COR-L47 (cell line): ENCODE measurements at places on chromosomes 3 and 15.
A peak's percentile ranks its signal among the peaks of the same experiment; 100 is the strongest.

GRCh38 chr15:64315216-64315615 lies 40.8 kb downstream of the CSNK1G1 start:
- DNase-seq, result no peak

DNA sequence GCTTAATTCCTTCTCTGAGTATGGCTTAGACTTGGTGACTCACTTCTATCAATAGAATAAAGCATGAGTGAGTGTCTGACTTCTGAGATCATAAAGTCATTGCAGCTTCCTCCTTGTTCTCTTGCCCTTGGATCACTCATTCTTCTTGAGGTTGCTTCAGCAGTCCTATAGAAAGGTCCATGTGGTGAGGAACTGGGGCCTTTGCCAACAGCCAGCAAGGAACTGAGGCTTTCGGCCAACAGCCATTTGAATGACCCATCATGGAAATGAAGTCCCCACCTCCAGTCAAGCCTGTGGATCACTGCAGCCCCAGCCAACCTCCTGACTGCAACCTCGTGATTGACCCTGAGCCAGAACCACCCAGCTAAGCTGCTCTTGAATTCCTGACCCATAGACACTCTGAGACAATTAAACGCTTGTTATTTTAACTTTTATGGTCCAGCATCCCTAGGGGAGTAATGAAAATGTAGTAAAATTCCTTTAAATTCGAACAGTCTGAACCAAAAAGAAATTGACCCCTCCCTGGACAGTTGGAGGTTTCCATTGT lies 84.5 kb downstream of the WDR76 start:
- no peak for DNase-seq

DNA sequence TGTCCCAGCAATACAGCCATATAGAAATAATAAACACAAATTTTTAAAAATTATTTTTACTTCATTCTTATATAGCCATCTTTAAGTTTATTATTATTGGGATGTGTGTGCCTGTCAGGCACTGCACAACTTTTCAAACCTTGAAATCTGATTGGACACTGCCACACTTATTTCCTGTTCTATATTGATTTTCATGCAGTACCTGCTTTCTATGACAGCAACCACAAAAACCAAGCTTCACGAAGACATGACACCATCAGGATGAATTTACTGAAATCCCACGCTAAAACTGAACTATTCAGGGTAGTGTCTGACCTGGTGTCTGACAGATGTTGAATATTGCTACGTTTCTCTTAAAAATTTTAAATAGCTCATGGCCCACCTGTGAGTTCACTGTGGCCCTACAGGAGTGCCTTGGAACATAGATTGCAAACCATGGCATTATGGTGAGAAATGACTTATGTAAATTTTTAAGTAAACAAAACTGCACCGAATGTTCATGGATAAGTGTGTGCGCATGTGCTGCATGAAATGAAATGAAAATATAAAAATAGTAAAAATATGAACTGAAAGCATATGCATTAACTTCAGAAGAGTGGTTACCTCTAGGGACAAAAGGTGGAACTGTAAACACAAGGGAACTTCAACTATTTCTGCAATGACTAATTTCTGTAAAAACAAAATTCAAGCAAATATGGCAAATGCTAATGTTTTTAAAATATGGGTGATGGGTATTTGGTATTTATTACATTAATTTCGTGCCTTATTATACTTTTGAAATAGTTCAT lies 152.3 kb downstream of the ZBTB20 start:
- DNase-seq, result no peak

DNA sequence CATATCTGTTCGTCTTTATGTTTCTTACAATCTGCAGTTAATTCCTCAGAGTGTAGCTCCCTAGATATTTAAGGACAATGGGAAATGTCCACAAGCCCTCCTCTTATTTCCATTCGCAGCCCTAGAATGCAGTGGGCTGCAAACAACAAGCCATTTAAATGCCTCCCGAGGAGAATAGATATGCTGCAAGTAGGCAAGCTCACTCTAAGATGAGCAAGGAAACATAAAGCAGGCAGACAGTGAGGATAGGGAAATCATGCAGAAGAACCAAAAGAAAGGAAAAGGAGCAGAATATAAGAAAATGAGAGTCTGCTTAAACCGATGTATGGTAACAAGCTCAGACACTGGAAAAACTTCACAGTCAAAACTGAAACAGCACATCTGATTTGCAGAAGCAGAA lies 561.9 kb downstream of the GBE1 start:
- no peak for DNase-seq

- DNase-seq, result no peak
Observed at GRCh38 chr15:31461375-31461774, 134.7 kb downstream of the KLF13 start.

GRCh38 chr3:41031401-41031800 lies 167.9 kb upstream of the CTNNB1 start:
- no peak for DNase-seq

DNA sequence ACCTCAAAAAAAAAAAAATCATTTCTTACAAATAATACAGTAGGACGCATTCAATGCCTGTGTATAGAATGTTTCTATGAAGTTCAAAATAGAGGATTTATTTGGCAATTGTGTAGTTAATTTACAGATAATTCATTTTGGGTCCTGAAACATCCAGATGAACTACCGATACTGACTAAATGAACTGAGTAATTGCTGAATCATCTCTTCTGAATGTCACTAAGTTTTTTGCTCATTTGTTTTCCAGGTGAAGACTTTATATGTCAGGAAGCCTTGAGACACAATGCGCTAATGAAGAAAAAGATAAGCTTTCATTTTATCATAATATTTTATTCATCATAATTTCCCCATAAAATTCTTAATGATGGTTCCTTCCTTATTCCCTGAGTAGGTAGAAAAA lies 39.7 kb downstream of the PCOLCE2 start:
- DNase-seq, result no peak

- no peak for DNase-seq
Observed at GRCh38 chr3:153061938-153062528, 100.0 kb upstream of the RAP2B start.

DNA sequence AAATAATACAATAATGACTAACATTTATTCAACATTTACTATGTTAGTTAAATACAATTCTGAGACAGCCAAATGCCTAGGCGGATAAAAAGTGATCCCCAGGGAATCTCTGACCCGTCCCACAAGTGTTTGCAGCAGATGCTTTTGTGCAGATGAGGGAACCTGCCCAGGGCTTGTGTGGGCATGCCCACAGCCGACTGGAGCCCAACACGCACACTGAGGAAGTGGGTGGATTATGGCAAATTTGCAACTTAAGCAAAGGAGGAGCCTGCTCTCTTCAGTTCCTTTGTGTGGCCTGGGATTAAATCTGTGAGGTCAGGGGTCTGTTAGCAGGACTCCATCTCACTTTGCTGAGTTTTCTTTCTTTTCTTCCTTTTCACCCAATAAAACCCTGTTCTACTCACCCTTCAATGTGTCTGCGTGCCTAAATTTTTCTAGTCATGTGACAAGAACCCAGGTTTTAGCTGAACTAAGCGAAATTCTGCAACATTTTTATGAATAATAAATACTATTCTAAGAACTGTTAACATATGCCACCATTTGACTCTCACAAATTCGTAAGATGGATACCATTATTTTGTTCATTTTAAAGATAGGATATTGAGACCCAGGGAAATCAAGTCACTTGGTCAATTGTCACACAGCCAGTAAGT lies 13.9 kb upstream of the RTP1 start:
- DNase-seq, result no peak

DNA sequence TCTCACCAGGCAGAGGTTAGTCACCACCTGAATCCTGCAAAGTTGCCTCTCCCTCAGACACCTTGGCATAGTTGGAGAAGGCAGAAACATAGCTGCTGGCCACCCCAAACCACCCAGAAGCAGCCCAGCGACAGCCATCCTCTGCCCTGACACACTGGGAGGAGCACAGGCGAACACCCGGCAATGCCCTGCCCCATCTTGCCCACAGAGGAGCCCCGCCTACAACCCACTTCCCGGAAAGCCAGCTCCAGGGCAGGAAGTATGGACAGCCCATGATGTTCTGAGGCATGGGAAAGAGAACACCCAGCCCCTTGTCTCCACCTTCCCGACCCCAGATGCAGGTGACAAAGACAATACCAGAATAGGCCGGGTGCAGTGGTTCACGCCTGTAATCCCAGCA lies 12.6 kb upstream of the SHISA5 start:
- DNase-seq, result no peak

- DNase-seq, result no peak
Observed at GRCh38 chr3:33364531-33365128, 75.6 kb downstream of the UBP1 start.

GRCh38 chr3:101828691-101829436 lies 20.4 kb upstream of the NFKBIZ start:
- DNase-seq, result peak; percentile 5

- no peak for DNase-seq
Observed at GRCh38 chr3:190588570-190588969, 74.7 kb downstream of the IL1RAP start.

DNA sequence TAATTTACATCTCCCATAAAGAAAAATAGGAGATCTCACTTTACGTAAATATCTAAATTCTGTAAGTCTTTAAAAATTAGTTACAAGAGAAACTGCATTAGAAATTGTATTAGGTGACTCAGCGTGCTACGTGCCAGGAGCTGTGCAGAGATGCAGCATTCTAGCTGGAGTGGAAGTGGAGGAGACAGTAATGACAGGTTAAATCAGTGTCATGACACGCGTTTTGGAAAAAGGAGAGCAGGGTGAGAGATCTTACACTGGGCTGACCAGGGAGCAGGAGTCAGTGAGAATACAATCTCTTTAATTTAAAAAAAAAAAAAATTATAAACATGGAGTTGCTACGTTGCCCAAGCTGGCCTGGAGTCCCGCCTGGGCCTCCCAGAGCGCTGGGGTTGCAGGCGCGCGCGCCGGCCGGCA lies 635 bp downstream of the TUBGCP5 start:
- peak; percentile 17 for DNase-seq

- DNase-seq, result no peak
Observed at GRCh38 chr3:149582395-149582794, 75.4 kb downstream of the WWTR1 start.

- DNase-seq, result peak; percentile 65
Observed at GRCh38 chr15:63093486-63094205, 28.0 kb upstream of the LACTB start.

DNA sequence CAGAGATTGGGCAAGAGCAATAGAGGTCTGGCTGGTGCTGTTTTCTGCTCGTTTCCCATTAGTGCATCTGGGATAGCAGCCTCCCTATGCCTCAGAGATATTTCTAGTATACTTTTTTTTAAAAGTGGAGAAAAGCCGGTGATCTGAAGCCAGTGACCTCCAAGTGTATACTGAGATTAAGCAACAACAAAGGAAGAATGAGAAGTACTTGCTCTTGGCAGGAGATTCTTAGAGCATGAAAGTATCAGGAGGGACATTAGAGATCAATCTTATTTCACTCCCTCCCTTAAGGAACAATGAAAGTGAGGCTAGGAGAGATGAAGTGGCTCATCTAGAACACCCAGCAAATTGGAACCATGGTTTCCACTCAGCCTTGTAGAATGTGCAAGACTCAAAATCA lies 423.3 kb downstream of the SOX2 start:
- DNase-seq, result no peak

DNA sequence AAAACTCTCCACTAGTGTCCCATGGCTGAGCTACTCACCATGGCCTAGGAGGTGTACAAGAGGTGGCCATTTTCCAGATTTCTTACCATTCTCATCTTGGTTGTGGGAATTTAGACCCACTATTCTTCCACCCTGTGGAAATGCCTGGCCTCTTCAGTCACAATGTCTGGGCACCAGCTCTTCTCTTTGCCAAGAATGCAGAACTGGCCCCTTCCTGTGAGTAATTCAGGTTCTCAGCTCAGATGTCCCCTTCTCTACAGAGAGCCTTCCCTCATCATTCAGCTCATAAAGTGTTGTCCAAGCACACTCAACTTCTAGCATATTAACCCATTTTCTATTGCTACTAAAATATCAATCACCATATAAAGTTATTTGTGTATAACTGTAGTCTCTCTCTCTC lies 575.5 kb upstream of the KCNMB2 start:
- DNase-seq, result no peak

- no peak for DNase-seq
Observed at GRCh38 chr3:100966049-100966491, 27.2 kb downstream of the ABI3BP start.

DNA sequence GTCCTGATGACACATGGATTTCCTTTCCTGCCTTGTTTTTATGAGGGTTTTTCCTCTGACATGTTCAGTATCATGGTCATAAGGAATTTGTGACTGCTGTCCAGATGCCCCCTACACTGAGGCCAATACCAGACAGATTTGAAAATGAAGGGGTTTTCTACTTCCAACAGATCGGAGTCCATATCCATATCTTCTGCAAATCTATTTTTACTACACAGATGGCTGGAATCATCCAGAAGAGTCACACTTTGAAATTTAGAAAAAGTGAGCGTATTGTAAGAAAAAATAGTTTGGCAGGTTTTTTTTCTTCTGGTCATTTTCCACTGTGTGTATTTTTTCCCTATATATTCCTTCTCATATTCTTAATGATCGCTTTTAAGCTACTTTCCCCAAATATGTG lies 197.5 kb upstream of the LRRC3B start:
- DNase-seq, result no peak

DNA sequence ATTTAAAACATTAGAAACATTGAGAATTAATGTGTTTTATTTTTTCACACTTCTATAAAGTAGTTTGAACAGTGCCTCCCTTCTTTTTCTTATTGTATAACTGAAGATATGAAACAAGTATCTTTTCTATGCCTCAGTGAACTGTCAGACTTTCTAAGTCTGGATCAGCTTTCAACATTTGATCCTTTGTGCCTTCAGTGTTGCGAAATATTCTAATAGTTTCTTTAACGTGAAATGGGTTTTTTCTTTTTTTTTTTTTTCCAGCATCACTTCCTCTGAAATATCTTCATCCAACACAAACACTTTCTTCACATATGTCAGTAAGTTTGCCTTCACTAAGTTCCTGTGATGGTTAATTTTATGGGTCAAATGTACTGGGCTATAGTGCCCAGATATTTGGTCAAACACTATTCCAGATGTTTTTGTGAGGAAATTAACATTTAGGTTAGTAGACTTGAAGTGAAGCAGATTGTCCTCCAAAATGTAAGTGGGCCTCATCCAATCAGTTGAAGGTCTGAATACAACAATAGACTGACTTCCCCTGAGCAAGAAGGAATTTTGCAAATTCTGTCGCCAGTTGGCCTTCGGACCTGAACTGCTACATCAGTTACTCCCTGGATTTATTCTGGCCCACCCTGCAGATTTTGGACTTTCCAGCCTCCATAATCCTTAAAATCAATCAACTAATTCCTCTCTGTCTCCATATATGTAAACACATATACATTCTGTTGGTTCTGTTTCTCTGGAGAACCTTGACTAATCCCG lies 6.4 kb upstream of the CPOX start:
- no peak for DNase-seq

DNA sequence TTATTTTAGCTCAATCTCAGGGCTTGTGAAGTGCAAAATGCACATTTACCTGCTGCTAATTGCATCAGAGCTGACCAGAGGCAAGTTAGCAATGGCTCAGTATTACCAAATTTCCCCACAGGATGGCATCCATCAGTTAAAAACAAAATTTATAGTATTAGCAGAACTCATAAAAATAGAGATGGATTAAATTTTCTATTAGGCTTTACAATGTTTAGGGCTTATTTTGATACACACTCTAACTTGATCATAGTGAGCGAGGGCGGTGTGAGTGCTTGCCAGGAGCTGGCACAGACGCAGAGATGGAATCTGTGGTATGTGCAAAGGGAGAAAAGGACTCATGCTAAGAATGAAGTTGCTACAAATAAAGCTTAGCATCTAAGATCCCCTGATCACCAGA lies 241.0 kb downstream of the NSUN3 start:
- no peak for DNase-seq
